ENCODE measurements at places on chromosomes 2 and 18. TPM values are rescaled to one million over a fixed set of nuclear protein-coding genes. Genes with fewer than 3 reads are reported as not detected.

GRCh38 chr18:45849529-45849928, 24.1 kb downstream of the SIGLEC15 start:
- no peak for DNase-seq

GRCh38 chr2:218418321-218418716, 604 bp upstream of the VIL1 start:
- no peak for DNase-seq

- DNase-seq, result no peak
These were observed 404.6 kb upstream of the CWC22 start for GRCh38 chr2:180411661-180412060.

Gene SPDYA
- 0.77 TPM for total RNA-seq

Data from fibroblast of lung (primary cell).